ENCODE measurements at places on chromosomes 7 and 10. TPM values are rescaled to one million over a fixed set of nuclear protein-coding genes. Genes with fewer than 3 reads are reported as not detected.
A peak's percentile ranks its signal among the peaks of the same experiment; 100 is the strongest.

The ANKRD30A gene
- not detected for total RNA-seq

The SPDYE3 gene
- not detected for total RNA-seq

The LRRC18 gene
- 0.43 TPM for total RNA-seq

The LGI1 gene
- total RNA-seq, result not detected

The STEAP2 gene
- total RNA-seq, result 18.7 TPM

GRCh38 chr10:112915590-112916572 lies 34.2 kb upstream of the TCF7L2 start:
- peak; percentile 29 for DNase-seq

DNA sequence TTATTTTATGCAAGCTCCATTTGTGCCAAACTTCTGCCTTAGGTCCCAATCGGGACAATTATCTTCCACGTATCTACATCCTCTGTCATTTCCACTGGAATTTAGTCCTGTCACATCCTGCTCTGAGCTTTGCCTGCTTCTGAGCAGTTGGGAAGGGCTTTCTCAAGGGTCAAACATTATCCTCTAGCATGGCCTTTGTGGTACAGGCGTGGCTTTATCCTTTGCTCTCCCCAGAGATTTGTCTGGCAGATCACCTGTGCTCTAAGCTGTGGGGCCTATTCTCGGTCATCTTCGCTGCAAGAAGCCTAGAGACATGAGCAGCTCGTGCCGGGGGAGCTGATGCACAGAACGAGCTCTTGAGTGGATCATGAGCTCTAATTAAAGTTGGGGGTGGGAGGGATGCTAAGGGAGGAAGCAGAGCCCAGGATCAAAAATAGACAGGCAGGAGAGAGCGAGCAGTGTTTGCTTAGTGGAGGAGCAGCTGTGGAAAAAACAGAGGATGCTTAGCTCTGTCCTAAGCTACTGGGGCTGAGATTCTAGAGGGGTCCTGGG lies 19.8 kb upstream of the TMEM273 start:
- DNase-seq, result no peak

- DNase-seq, result peak; percentile 1
Measured at GRCh38 chr10:52232561-52233350, 81.3 kb upstream of the DKK1 start.

DNA sequence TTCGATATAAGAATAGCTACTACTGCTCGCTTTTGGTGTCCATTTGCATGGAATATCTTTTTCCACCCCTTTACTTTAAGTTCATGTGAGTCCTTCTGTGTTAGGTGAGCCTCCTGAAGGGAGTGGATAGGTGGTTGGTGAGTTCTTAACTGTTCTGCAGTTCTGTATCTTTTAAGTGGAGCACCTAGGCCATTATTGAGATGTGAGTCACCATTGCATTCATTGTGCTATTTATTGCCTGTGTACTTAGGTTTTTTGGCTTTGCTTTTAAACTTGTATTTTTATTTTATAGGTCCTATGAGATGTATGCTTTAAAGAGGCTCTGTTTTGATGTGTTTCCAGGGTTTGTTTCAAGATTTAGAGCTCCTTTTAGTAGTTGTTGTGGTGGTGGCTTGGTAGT lies 1430.8 kb downstream of the REEP3 start:
- DNase-seq, result no peak

DNA sequence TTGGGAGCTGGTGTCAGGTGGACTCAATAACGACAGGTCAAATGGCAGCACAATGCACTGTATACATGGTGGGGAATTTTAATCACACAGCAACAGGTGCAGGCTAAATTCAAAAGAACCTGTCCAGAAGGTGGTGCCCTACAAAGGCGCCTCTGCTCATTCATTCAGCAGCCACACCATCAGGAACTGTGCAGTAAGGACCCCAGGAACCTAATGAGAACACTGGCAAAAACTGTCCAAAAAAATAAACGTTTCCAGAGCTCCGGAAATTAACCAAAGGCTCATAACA lies 21.9 kb upstream of the CRYGN start:
- DNase-seq, result no peak
